CD4-positive, CD25-positive, alpha-beta regulatory T cell (primary cell): ENCODE measurements at places on chromosomes 13 and 19. TPM values are rescaled to one million over a fixed set of nuclear protein-coding genes. Genes with fewer than 3 reads are reported as not detected.

- DNase-seq: no peak
These were observed 49.8 kb upstream of the ESD start for GRCh38 chr13:46846726-46847125.

DNA sequence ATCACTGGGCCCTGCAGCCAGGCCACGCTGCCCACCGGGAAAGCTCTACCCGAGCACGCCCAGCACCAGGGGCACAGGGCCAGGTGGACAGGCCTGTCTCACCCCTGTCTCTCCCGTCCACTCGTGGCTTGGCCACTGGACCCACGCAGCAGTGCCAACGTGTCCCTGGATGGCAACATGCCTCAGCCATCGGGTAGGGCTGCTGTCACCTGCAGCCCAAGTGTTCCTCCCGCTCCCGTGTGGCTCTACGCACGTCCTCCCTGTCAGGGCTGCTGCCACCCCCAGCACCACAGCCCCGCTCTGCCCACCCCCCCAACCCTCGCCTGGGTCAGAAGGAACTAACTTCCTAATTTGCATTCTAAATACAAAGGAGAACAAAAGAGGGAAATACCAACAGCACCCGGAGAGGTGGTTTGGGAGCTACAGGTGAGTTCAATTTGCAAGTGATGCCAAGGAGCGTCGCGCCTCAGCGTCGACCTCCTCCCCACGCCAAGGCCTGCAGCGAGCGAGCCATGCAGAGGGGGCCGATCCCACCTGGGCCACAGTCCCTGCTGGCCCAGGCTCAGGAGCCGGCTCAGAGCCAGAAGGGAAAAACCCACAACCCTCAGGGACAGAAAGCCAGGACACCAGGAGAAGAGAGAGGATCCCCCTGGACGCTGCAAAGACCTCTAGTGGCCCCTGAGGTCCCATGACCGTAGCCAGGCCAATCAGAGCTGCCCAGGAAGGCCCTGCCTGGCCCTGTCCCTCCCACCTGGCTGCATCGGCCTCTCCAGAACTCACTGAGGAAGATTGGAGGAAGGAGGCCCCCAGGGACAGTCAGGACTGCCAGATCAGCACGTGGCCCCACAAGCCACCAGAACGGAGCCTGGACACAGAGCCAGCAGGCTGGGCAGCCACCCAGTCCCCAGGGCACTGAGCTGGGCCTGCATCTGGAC lies 128.4 kb upstream of the SPACA7 start:
- no peak for DNase-seq

Gene IGFL3
- total RNA-seq: not detected

Gene PCCA
- total RNA-seq: 14.8 TPM

Gene CALR3
- total RNA-seq: not detected
